ENCODE measurements at places on chromosomes 4 and X.

DNA sequence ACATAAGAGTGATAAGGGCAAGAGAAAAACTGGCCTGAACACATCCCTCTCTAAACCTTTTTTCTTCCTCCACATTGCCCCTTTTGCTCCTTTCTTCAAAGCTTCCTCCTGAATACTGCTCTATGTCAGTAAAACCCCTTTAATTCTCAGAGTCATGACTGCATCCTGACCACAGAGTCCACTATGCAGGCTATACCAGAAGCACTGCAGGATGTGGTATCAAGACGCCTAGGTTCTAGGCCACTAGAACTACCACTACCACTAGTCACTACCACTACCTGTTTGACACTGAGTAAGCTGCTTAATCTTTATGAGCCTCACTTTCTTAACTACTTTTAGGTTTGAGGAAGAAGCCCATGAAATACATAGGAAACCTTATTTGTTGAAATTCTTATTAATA lies 38.7 kb downstream of the ARHGEF9 start:
- no peak for DNase-seq

DNA sequence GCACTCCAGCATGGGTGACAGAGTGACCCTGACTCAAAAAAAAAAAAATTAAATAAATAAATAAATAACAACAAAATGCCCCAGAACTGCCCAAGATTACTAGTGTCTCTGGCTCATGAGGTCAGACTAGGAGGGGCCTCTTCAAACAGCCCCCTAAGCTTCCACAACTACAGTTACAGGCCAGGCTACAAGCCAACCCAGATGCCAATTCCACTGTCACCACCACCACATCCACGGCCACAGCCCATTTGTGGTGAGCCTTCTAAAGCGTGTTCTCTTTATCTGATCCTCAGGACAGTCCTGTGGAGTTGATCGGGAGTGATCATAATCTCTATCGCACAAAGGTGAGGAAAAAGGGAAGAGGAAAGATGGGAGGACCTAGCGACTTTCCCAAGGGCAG lies 36.6 kb downstream of the IGFBP7 start:
- DNase-seq: no peak

DNA sequence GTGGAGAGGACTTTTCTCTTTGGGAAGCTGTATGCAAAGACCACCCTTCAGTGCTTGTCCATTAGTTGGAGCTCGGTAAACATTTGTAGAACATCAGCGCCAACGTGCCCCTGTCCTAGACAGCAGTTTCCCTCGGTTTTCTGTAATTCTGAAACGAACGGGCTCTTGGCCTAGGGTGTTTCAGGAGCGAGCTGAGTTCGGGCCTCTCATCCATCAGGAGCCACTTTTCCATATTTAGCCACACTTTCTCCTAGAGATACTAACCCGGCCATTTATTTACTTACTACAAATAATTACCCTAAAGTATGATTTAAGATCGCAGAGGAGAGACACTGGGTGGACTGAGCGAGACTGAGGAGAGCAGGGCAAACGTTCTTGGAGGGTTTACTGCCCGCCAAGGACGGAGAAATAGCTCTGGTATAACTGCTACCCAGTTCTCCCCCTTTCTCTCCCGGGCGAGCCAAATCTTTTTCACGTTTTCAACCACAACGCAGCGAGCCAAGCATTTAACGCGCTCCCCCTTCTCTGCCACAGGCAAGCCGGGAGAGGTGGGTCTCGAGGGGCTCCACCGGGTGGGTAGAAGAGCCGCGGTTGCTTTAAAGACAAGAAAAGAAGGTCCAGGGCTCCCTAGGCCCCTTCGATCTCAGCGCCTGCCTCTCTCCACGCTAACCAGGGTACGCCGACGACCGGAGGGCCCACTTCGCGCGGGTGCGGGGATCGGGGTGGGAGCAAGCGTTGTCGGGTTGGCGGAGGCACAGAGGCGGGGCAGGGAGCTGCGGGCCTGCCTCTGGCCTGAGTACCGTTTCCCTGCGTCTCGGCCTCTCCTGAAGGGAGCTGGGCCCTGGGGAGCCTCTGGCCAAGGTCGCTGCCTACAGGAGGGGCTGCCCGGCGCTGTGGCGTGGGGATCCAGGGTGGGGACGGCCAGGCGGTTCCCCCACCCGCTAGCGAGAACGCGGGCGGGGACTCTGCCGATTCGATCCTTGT lies 10.8 kb upstream of the PITX2 start:
- no peak for DNase-seq

DNA sequence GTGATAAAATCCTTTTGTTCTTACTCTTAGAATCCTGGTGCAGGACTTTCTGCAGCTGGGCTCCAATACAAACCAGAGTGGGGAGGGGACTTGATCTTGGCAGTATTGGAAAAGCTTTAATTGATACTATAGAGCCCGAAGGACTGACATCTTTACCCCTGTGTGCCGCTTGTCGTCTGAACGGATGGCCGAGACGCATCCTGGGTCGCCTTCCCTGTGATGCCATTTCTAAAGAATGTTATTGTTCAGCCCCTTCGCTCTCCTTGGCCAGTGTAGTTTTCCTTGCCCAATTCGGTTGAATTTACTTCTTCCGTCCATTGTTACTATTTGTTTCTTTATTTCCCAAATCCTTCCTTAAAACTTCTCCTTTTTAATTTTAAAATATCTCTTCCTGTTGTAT lies 80.9 kb downstream of the CLDN34 start:
- DNase-seq: no peak

DNA sequence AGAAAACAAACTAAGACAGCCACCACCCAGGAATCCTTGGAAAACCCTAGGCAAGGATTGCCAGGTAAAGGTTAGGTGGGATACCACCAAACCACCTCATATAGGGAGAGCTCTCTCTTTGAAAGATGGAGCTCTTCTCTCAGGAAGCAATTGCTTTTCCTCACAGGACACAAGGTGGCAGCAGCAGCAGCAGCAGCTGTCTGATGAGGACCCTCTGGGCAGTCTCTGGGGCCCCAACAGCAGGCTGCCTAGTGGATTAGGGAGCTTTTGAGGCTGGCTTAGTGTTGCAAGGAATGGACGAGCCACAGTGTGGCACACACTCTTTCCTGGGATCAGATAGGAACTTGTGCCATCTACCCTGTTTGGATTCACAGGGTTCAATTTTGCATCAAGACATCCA lies 41.4 kb upstream of the CHRDL1 start:
- DNase-seq: no peak

GRCh38 chrX:17292111-17292527 lies 82.9 kb upstream of the NHS start:
- no peak for DNase-seq

DNA sequence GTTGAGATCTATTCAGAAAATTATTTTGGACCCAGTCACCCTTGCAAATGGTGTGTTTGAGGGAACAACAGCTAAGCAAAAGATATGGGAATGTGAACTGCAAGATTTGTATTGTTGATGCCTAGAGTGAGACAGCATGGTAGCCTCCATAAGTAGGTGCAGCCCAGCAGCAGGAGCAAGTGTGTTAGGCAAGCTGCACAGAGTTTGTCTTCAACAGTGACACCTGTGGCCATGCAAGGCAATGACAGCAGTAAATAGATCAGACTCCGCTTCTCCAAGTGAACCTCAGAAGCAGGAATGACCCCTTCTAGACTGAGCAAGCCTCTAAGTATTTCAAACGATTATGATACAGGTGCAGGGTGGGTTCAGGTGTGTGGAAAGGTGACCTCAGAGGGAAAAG lies 133.4 kb upstream of the MSX1 start:
- DNase-seq: no peak

- no peak for DNase-seq
Measured at GRCh38 chr4:180953572-180953971, 1289.6 kb upstream of the TENM3 start.

DNA sequence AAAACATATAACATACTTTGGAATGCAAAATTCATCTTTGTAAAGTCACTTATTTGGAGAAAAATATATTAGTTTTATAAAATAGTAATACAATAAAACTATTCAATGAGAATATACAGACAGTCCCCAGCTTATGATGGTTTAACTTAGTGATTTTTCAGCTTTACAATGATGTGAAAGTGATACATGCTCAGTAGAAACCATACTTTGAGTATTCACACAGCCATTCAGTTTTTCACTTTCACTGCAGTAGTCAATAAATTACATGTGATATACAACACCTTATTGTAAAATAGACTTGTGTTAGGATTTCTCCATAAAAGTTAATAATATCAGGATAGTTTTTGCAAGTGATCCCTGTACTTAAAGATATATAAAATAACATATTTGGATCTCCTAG lies 436.0 kb downstream of the CENPC start:
- DNase-seq: no peak

DNA sequence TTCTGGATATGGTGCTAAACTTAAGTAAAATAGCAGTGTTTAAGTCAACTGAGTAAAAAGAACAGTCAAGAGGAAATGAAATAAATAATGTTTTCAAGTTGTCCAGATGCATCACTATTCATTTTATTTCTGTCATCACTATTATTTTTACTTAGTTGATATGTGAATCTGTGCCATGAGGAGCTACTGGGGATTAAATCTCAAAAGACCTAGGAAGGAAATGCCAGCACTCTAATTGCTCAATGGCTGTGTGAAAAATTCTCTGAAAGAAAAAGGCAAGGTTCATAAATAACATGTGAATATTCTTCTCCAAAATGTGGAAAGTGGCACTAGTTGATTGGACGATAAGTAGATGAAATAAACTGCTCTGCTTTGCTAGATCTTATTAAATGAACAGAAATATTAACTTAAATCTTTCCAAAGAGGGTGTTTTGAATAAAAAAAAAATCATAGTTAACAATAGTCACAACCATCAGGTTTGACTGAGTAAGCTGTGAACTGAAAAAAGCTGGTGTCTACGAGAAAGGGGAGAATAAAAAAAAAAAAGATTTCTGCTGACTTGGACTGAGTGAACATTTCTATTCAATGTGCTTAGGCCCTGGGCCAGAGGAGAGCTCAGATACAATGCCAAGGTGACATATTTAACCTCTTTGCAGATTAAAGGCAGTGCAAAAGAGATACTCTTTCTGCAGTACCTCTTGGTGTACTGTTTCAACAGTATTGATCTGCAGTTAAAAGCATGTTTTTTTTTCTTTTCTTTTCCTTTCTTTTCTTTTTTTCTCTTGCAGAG lies 1.6 kb downstream of the SPARCL1 start:
- DNase-seq: no peak

Data from activated T-helper 1 cell treated with Interleukin-2 at 50 U/mL for 16 hours (primary cell).